ENCODE measurements at places on chromosomes 16 and 17. TPM values are rescaled to one million over a fixed set of nuclear protein-coding genes. Genes with fewer than 3 reads are reported as not detected.
A peak's percentile ranks its signal among the peaks of the same experiment; 100 is the strongest.

DNA sequence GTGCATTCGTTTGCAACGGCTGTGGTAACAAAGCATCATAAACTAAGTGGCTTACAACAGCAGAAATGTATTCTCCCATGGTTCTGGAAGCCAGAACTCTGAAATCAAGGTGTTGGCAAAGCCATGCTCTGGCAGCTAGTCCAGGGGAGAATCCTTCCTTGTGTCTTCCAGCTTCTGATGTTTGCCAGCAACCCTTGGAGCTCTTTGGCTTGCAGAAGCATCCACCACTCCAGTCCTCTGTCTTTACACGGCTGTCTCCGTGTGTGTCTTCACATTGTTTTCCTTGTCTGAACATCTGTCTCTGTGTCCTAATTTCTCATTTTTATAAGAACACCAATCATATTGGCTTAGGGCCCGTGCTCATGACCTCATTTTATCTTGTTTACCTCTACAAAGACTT is 265.3 kb upstream of the HSBP1 start:
- no peak overlapping the region for H3K27ac ChIP-seq
- no peaks in the 10 kb centered on the region for H3K36me3 ChIP-seq
- no peak overlapping the region for H3K4me3 ChIP-seq
- DNase-seq = no peak
- H3K27me3 ChIP-seq = no peaks in the 10 kb centered on the region

DNA sequence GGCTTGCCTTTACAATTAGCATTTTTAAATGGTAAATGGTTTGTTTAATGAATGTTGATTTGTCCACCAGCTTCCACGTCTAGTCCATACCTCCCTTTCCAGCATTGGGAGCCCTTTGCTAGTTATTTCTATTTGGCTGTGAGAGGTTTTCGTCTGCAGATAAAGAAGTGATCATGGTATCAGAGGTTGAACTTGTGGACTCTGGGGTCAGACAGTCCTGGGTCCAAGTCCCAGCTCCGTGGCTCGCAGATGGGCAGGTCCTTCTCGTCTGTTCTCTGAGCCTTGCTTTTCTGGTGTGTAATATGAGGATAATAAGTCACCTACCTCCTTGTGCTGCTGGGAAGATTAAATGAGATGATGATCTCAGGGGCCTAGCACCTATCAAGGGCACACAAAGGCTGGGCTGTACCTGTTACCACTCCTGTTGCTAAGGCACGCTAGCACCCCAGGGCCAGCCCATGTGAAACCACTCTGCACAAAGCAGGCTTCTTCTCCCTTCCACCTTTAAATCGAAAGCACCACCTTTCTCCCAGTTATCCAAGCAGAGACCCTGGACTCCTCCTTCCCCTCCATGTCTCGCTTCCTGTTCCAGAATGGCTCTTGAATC is 103.9 kb downstream of the GNAO1 start:
- DNase-seq = no peak
- H3K27me3 ChIP-seq = no peaks in the 10 kb centered on the region
- no peaks in the 10 kb centered on the region for H3K4me1 ChIP-seq

KCNG4 gene
- total RNA-seq = not detected

- H3K36me3 ChIP-seq = no peaks in the 10 kb centered on the region
- H3K4me1 ChIP-seq = no peaks in the 10 kb centered on the region
- no peak overlapping the region for H3K27ac ChIP-seq
- H3K4me3 ChIP-seq = no peak overlapping the region
These were observed 96.2 kb downstream of the BANP start for GRCh38 chr16:88047462-88047861.

- H3K4me3 ChIP-seq = no peak overlapping the region
- no peak for DNase-seq
- H3K36me3 ChIP-seq = no peaks in the 10 kb centered on the region
- H3K4me1 ChIP-seq = no peaks in the 10 kb centered on the region
These were observed 6.4 kb upstream of the LGALS9 start for GRCh38 chr17:27624539-27624938.

DNA sequence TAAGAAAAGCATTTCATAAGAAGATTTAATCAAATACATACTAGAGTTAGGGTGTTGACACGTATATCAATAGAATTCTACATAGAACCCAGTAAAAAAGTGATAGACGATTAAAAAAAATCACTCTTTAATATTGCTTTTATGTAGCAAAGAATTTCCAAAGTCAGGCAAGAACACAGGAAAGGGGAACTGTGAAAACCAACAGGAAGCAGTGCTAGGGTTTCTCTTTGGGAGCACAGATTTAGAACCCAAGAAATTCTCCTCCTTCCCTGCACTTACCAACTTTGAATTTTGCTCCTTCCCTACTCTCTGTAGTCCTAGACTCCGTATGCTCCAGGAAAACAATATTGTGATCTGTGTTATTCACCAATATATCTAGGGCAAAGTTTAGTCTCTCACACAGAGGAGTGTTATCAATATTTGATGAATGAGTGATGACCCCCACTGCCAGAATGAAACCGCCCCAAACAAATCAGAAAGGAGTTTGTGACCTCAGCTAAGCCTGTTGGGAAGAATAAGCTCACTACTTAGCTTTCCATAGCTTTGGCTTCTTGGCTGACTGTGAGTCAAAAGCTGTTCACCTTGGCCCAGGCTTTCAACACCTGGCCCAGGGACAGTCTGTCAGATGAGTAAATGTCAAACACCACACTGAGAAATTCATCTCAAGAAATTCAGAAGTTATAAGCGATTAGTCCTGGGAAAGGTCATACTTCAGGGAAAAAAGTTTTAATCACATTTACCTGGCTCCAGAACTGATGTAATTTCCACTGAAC is 8.6 kb downstream of the RFWD3 start:
- no peak overlapping the region for H3K4me3 ChIP-seq
- no peak overlapping the region for H3K27ac ChIP-seq
- no peaks in the 10 kb centered on the region for H3K27me3 ChIP-seq
- no peak for DNase-seq
- peaks cover 38% of the 10 kb centered on the region for H3K36me3 ChIP-seq

DNA sequence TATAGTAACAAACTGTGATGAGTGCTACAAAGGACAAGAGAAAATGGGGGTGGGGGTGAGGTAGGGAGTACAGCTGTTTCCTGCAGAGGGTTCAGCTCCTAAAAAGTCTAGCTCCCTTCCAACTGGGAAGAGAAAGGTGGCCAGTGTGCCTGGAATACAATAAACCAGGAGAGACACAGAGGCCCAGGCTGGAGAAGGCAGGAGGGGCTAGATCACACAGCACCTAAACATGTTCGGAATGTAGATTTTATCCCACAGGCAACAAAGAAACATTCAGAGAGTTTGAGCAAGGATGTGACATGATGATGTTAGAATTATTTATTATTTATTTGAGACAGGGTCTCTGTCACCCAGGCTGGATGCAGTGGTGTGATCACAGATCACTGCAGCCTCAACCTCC is 10.2 kb downstream of the TEX2 start:
- no peaks in the 10 kb centered on the region for H3K27me3 ChIP-seq
- H3K36me3 ChIP-seq = no peaks in the 10 kb centered on the region
- no peak overlapping the region for H3K27ac ChIP-seq

- no peak overlapping the region for H3K4me3 ChIP-seq
- H3K27me3 ChIP-seq = no peaks in the 10 kb centered on the region
- DNase-seq = no peak
- no peaks in the 10 kb centered on the region for H3K36me3 ChIP-seq
- H3K27ac ChIP-seq = no peak overlapping the region
These were observed 138.9 kb upstream of the CES5A start for GRCh38 chr16:56013962-56014552.

DNA sequence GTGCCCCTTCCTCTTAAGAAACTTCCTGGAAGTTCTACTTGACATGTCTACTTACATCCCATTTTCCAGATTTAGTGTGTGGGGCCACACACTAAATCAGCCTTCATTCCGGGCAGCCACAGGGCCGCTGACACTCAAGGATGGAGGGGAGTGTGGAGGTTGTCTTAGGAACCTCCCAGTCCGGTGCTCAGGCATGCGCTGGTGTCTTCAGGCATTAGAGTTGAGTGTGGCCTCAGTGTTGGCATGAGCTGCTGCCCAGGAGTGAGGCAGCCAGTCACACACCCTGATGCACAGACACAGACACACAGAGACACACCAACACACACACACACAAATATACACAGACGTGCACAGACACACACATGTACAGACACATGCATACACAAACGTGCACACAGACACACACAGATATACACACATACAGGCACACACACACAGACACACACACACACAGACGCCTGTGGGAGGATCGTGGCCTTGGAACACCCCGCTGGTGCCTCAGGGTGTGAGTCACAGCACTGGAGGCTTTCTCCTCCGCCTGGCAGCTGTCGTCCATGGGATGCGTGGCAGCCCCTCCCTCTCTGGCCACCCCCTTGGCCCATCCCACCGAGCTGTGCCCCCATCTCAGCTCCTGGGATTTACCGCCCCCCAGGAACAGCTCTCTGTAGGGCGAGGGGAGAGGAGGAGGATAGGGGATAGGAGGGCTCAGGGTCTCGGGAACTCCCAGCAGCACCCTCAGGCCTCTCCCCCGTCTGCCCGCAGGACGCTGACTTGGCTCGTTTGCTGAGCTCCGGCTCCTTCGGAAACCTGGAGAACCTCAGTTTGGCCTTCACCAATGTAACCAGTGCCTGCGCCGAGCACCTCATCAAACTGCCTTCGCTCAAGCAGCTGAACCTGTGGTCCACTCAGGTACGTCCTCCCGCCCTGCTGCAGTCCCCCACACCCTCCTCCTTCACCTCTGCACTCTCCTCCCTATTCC is 75.6 kb upstream of the PLCG2 start:
- no peak for DNase-seq
- H3K4me3 ChIP-seq = no peak overlapping the region
- H3K27me3 ChIP-seq = no peaks in the 10 kb centered on the region
- no peak overlapping the region for H3K27ac ChIP-seq

DNA sequence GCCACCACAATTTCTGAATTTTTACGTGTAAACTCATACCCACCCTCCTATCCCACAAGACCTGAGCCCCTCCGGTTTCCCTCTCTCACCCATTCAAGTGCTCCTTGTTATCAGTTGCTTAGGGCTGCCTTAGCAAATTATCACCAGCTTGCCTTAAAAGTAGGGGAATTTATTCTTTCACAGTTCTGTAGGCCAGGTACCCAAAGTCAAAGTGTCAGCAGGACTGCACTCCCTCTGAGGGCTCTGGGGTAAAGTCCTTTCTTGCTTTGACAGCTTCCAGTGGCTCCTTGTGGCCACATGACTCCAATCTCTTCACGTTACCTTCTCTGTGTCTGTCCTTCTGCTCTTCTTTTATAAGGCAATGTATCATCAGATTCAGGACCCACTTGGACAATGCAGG is 7.9 kb upstream of the TMEM220 start:
- no peaks in the 10 kb centered on the region for H3K36me3 ChIP-seq
- DNase-seq = no peak
- no peaks in the 10 kb centered on the region for H3K4me1 ChIP-seq
- H3K27me3 ChIP-seq = no peaks in the 10 kb centered on the region
- H3K27ac ChIP-seq = no peak overlapping the region

DNA sequence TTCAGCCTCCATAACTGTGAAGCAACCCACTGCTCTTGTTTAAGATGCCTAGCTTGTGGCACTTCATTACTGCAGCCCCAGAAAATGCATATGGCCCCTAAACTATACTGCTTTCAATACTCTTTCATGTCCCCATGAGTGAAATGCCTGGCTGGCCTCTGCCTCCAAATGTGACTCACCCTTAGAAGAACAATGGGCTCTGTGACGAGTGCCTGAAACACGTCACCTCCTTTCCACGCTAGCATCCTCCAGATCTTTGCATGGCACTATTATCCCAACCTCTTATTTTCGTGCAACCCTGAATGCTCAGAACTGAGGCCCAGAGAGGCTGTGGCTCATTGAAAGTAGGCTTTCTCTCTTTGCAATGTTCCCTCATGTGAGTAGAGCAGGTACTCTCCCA is 233.1 kb downstream of the CBLN1 start:
- no peak for DNase-seq
- H3K27me3 ChIP-seq = no peaks in the 10 kb centered on the region
- no peak overlapping the region for H3K27ac ChIP-seq
- no peaks in the 10 kb centered on the region for H3K4me1 ChIP-seq

DHRS7C gene
- not detected for total RNA-seq

GRCh38 chr17:75124041-75124818 is 7.3 kb downstream of the NT5C start:
- DNase-seq = peak; percentile 89
- no peaks in the 10 kb centered on the region for H3K36me3 ChIP-seq
- no peak overlapping the region for H3K4me3 ChIP-seq
- H3K27ac ChIP-seq = peak overlapping the region; percentile 90

DNA sequence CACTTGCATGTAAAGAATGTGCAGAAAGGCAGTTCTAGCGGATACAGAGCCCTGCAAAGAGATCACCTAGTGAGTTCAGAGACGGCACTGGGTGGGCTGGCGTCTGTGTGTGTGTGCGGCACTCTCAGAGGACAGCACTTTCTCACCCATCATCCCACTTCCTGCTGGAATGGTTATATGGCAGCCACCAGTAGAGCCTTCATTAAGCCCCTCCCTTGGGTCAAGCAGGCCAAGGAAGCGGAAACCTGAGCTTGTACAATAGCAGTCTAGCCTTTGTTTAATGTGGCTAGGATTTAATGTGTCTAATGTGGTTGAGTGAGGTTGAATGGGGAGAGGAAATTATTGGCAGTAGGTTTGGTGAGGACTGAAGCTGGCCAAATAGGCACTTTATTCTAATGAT is 88.3 kb upstream of the ELAC2 start:
- H3K27me3 ChIP-seq = no peaks in the 10 kb centered on the region
- H3K4me1 ChIP-seq = no peaks in the 10 kb centered on the region
- no peak overlapping the region for H3K27ac ChIP-seq

DNA sequence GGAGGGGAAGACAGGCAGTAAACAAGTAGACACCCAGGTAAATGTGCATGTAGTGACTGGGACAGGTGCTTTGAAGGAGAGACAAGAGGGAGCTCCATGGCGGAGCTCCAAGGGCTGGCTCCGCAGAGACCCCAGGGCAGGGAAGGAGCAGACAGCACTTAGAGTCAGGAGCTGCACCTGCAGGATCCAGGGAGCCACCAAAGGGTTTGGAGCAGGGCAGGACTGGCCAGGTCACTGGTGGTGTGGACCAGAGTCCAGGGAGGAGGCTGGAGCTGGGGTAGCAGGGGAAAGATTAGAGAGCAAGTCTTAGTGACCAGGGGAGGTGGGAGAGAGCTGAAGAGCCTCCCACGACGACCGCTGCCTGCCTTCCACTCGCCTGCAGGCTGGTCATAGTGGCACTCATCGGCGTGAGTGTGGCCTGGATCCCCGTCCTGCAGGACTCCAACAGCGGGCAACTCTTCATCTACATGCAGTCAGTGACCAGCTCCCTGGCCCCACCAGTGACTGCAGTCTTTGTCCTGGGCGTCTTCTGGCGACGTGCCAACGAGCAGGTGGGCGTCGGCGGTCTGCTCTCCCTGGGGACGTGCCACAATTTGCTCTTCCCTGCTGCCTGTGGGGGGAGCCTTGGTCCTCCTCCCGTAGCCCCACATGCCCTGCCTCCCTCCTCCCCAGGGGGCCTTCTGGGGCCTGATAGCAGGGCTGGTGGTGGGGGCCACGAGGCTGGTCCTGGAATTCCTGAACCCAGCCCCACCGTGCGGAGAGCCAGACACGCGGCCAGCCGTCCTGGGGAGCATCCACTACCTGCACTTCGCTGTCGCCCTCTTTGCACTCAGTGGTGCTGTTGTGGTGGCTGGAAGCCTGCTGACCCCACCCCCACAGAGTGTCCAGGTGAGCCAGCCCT is 14.7 kb upstream of the FAM83G start:
- no peak overlapping the region for H3K27ac ChIP-seq
- no peaks in the 10 kb centered on the region for H3K27me3 ChIP-seq
- no peaks in the 10 kb centered on the region for H3K4me1 ChIP-seq
- DNase-seq = no peak
- no peaks in the 10 kb centered on the region for H3K36me3 ChIP-seq
